ENCODE measurements at places on chromosomes 4 and X.

GRCh38 chrX:360496-361150, 26.1 kb downstream of the PPP2R3B start:
- no peak for DNase-seq

- no peak for DNase-seq
Observed at GRCh38 chr4:98518559-98519267, 139.7 kb downstream of the TSPAN5 start.

DNA sequence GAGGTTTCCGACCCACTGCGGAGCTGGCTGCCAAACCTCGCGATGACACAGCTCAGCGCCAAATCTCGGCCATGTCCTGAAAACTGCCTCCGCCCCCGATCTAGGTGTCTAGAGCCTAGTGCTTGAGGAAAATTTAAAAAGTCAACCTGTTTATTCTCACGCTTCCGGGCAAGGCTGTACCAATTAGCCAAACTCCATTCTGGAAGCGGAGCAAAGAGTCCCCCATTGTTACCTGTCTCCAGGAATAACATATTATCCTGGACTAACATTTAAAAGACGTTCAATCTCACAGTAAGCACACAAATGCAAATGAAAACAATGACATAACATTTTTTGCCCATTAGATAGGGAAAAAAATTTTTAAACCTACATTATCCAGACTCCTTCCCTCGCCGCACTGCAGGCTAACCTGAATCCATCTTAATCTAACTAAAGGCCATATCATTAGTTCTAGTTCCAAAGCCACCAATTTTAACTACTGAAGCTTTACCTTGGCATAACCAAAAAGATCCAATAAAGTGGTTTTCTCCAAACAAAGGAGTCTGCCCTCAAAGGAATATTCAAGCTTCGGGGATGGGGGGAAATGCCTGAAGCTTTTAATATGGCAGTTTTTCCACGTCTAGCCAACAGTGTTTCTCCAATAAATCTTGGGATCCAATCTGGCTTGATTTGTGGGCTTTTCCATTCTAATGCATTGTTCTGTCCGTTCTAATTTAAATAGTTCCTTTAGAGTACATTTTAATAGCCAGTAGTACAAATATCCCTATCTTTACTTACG, 1.9 kb downstream of the HUWE1 start:
- DNase-seq = no peak

DNA sequence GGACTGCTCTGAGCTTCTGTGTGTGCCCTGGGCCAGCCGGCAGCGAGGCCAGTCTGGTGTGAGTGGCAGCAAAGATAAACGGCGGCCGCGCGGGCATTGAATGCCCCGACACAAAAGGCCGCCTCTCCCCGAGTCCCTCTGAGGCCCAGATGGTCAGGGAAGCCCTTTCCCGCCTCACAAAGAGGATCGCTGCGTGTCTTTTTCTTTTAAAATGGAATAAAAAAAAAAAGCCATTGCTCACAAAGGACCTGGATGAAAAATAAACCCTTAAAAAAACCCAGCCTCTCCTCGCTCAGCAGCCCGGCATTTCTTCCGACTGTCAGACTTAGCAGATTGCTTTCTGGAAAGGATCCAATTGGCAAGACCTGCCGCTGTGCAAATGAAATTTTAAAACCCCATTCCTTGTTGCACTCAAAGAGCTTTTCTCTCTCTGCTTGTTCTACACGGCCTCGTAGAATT, 578.7 kb downstream of the BCOR start:
- peak; percentile 2 for DNase-seq

DNA sequence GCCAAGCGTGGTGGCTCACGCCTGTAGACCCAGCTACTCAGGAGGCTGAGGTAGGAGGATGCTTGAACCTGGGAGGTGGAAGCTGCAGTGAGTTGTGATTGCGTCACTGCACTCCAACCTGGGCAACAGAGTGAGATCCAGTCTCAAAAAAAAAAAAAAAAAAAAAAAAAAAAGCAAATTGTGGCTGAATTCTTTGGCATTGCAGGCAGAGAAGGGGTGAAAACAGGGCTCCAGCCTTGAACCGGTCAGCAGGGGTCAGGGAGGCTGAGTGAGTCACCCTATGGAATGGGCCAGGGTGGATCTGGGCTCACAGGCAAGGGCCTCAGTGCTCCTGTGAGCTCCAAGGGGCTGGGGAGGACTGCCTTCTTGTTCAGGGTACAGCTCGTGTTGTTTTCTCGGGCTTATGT, 13.2 kb upstream of the FAM3A start:
- no peak for DNase-seq

DNA sequence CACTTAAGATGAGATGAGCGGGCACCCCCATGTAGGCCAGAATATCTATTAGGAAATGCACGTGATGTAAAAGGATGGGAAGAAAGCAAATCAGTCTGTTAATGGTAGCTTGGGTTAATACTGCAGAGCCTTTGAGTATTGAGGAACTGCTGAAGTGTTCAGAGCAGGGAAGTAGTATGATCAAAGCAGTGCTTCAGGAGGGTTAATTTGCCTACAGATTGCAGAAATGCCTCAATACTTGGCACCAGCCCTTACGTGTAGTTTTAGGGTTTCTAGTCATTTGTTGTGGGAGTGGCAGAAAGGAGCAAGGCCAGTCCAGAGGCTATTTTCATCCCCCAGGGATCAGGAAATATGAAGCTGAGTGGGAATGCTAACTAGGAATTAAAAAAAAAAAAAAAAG, 19.7 kb downstream of the ZFX start:
- no peak for DNase-seq

GRCh38 chr4:112031712-112032328, 113.4 kb upstream of the FAM241A start:
- DNase-seq = peak; percentile 61

GRCh38 chr4:144283526-144283925, 143.0 kb upstream of the GYPA start:
- no peak for DNase-seq

DNA sequence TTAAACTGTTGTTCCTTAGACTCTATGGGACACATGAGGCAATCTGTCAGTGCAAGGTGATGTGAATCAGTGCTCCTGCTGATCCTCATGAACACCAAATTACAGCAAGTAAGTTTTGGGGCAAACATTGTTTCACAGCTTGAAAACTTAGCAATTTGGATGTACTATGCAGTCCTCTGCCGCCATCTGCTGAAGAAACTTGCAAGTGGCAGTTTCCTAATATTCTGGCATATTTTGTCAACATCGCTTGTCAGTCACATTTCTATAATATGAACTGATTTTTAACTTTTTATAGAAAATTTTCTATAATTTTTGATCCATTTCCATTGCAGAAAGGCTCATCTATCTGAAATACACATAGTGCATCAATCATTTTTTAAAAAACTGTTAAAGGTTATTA, 56.3 kb downstream of the ZAR1 start:
- peak; percentile 18 for DNase-seq

- DNase-seq = no peak
Observed at GRCh38 chr4:187414716-187415115, 580.9 kb upstream of the ZFP42 start.

DNA sequence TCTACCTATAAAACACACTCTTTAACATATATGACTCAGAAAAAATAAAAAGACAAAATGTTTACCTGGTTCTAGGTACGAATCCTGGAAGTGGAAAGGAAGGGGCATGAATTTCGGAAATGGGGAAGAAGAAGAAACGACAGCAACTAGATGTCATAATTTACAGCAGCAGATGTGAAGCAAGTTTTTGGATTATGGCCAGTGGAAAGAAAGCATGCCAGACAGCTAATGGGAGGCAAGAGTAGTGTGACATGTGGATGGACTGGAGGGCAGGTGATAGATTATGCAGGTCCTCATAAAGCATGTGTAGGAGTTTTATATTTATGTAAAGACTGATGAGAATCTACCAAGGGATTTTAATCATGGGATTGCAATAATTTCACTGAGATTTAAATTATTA, 279.0 kb upstream of the TACR3 start:
- no peak for DNase-seq

DNA sequence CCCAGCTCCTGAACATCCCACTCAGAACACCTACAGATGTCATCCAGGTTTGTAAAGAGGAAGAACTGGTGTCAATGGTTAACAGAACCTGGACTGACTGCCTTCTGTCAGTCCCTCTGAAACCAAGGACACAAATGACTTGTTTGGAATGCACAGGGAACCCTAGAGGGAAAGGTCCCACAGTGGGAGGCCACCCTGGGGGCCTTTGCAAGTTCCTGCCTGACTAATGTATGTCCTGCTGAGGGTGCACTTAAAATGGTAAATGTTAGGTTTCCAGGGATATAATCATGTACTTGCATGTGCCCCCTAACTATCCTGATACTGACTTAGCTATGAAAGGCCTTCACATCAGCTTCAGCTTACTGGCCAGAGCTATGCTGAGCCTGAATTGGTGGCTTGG, 15.0 kb upstream of the XAGE2 start:
- no peak for DNase-seq

GRCh38 chr4:105878668-105879067, 16.6 kb upstream of the NPNT start:
- DNase-seq = no peak

GRCh38 chr4:23866450-23867075, 23.3 kb downstream of the PPARGC1A start:
- DNase-seq = no peak

DNA sequence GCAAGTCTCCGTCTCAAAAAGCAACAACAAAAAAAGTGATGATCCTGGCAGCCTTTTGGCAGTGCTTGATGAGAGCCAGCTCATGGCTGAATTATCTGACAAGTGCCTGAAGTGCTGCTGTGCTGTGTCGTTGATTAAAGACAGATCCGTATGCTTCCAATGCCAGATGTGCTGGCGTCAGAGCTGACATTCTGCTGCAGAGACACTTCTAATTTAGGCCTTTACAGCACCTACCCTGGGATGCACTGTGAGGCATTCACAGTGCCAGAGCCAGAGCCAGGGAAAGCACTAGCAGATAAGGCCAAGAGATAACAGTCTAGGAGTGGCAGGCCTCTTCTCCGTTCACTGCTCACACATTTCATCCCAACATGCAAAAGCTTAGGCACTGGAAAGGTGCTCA, 995.5 kb downstream of the RAB28 start:
- no peak for DNase-seq

- DNase-seq = no peak
Observed at GRCh38 chr4:144583658-144584057, 62.3 kb upstream of the HHIP start.

GRCh38 chr4:6852582-6852981, 57.0 kb upstream of the TBC1D14 start:
- no peak for DNase-seq

- DNase-seq = no peak
Observed at GRCh38 chr4:182369211-182369610, 126.0 kb downstream of the TENM3 start.

DNA sequence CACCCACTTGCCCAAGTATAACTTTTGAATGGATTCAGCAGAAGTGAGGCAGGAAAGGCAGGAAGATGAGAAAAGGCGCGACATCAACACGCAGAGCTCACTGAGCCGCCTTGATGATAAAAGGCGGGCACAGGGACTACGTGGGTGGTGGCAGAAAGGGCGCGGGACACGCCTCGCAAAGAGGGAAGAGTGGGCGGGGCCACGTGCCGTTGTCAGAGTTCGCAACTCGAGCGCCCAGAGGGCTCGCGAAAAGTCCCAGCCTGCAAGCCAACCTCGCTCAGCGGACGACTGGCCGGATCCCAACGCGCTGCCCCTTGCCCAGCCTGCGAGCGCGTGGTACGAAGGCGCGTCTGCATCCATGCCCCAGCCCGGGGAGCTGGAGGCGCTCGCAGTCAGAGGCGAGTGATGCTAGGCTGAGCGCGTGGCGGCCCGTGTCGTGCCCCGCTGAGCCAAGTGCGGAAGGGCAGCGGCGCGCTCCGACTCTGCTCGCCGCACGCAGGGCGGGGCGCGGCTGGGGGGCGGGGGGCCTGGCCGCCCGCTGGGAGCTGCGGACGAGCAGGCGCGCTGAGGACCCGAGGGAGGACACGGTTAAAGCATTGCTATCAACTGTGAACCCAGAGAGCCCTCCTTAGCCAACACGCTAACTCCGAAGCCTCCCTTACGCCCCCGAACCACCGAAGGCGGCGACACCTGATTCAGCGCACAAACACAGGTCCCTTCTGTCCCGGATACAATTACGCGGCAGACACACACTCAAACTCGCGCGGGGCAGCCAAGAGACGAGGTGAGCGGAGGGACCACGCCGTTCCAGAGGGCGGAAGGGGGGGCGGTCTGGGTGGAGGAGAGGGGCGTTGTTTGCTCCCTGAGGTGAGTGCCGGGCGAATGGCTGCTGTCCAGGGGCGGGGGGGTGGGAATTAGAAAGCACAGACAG, at the start of gene UGT8:
TSS of gene UGT8 (plus strand) at position 617 of the 931 bp plus-strand sequence. CDS start 24,074 bp downstream, outside the sequence.
- DNase-seq = no peak

GRCh38 chr4:116143198-116143597, 942.2 kb downstream of the TRAM1L1 start:
- DNase-seq = no peak

DNA sequence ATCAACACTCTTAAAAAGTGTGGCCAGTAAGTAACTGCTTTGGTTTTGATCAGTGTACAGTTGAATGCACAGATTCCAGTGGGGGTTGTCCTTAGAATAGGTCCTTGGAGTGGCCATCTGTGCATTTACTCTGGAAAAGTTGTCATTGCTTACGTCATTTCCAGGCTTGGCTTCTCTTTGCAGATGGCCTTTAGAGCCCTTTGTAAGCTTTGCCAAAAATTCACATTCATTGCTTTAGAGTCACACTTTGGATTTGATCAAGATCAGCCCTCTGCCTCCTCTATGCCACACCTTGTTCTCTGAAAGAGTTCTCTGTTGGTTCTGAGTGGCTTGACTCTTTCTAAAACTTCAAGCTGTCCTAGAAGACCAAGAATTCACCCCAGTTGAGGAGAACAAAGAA, 83.9 kb downstream of the MAMLD1 start:
- no peak for DNase-seq

DNA sequence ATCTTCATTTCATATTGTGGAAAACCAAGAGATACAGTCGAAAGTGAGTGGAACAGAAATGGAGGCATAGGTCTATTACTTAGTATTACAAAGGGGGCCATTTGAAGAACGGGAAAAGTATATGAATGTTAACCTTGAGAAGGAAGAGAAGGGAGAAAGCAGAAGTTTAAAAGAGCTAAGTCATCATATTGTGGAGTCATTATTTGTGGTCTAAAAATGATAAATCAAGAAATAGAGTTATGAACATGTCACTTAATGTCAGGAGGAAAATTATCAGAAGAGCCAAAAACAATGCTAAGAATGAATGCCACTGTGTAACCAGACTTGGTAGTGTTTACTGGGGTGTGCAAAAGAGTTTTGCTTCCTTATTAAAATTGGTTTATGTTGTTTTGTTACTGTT, 589.5 kb upstream of the LCORL start:
- no peak for DNase-seq

- DNase-seq = no peak
Observed at GRCh38 chr4:119597377-119597776, 31.2 kb downstream of the PDE5A start.

- DNase-seq = peak; percentile 66
Observed at GRCh38 chr4:41216294-41217019, 2.1 kb upstream of the APBB2 start.

All from SK-N-MC (cell line).